ENCODE measurements at places on chromosomes 12 and 14. TPM values are rescaled to one million over a fixed set of nuclear protein-coding genes. Genes with fewer than 3 reads are reported as not detected.
A peak's percentile ranks its signal among the peaks of the same experiment; 100 is the strongest.

DNA sequence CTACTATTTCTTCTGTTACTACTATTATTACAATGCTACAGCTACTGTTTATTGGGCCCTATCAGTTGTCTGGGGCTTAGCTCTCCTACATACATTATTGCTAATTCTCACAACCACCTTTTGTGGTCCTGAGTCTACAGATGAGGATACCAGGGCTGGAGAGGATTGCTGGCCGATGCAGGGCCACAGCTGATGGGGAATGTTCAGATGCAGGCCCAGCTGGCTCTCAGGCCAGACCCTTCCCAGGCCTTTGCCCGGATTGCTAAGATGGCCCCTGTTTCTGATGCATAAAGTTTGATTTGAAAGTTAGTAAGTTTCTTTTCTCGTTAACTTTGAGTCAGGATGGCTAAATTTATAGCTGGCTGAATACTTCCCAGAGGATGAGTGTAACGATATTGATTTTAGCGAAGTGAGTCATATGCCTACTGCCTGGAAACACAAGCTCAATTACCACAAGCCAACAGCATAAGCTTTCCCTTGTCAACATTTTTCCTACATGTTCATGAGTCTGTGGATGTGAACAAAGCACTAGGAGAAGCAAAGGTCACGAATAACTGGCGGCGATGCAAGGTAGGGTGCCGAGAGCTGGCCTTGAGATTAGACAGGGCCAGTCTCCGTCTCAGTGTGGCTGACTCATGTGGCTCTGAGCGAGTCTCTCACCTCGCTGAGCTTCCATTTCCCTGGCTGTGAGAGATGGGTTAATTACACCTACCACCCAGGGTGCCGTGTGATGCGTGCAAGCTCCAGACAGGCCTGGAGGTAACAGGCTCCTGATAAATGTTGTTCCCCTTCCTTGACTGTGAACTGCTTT is 111.0 kb downstream of the BEGAIN start:
- DNase-seq = no peak

DNA sequence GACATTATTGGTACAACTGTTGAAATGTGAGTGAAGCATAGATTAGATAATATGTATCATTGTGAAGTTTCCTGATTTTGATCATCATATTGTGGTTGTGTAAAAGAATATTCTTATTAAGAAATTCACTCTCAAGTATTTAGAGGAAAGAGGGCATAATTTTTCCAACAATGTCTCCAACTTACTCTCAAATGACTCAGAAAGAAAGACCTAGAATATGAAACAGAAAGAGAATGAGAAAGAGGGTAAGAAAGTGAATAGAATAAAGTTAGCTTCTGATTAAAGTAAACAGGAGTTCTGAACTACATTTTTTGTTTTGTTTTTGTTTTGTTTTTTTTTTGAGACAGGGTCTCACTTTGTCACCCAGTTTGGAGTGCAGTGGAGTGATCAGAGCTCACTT is 123.0 kb downstream of the CPNE8 start:
- no peak for DNase-seq

- DNase-seq = peak; percentile 48
Measured at GRCh38 chr12:105933671-105934665, 204.8 kb downstream of the NUAK1 start.

DNA sequence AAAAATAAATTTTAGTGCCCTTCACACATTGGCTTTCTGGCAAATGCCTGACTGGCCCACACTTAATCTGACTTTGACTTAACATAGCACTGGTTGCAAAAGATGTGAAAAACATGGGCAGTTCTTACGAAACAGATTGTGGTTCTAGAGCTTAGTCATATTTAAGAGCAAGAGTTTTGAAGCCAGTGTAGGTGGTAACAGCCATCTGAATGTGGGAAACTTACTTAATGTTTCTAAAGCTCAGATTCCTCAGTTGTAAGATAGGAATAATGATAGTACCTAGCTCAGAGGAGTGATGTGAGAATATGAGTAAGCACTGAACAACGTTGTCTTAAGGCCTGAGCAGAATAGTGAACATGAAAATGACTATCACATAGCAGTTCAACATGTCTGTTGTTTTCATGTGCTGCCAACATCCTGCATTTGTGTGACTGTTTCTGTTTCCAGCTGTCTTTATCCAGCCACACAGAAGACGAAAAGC is 262.7 kb downstream of the SYT1 start:
- DNase-seq = no peak

GNPNAT1 gene
- total RNA-seq = 26.8 TPM

ATXN3 gene
- 117 TPM for total RNA-seq

DBX2 gene
- 0.35 TPM for total RNA-seq
